CMK (cell line): ENCODE measurements at places on chromosomes 2 and 18.

GRCh38 chr18:74731097-74731496 lies 133.4 kb downstream of the ZNF407 start:
- DNase-seq: no peak

- DNase-seq: no peak
Observed at GRCh38 chr2:189661957-189662321, 680 bp downstream of the ASNSD1 start.

DNA sequence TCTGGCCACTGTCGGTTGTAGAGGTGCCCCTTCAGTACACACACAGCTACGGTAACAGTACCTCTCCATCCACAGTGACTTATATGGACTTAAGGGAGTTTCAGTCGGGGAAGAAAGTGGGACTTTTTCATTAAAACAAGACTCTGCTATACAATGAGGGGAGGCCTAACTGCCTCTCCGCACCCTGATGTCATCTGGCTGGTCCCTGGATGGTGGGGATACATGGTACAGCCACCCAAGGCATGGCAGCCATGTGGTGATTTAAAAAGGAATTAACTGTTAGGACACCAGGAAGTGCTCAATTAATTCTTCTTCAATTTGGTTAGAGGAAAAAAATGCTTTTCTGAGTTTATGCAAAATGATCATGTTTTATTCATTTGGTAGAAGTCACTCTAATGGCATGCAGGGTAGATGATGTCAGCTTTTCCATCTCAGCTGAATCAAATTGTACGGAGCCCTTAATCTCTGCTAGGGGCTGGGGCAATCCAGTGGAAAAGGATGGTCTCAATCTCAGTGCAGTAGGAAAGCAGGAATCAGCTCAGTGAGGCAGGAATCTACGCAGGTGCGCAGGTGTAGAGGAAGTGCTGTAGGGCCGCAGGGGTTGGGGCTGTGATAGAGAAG lies 243.9 kb downstream of the PRKCE start:
- DNase-seq: no peak

GRCh38 chr2:150097901-150098531 lies 389.5 kb downstream of the RND3 start:
- no peak for DNase-seq

DNA sequence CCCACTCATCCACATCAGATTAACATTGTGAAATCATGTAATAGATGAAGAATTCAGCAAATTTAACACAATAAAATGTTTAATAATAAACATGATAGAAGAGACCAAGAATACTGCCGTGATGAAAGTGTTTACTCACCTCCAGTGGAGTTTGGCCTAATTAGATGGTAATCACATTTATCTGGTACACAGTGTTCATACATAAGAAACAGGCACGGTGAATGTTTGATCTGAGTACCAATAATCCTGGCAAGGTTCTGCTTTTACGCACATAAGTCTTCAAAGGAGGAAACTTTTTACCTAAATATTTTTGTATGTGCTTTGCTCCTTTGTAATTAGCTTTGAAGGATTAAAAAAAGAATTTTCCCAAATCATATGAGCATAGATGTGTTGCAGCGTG lies 122.5 kb downstream of the IRS1 start:
- no peak for DNase-seq

- no peak for DNase-seq
Observed at GRCh38 chr18:47244086-47244485, 7.4 kb downstream of the SKOR2 start.

GRCh38 chr2:110657724-110658305 lies 20.0 kb downstream of the BUB1 start:
- DNase-seq: no peak

- DNase-seq: no peak
Observed at GRCh38 chr2:64913357-64913869, 75.8 kb upstream of the SLC1A4 start.

- DNase-seq: no peak
Observed at GRCh38 chr2:168751104-168751740, 51.2 kb upstream of the NOSTRIN start.

DNA sequence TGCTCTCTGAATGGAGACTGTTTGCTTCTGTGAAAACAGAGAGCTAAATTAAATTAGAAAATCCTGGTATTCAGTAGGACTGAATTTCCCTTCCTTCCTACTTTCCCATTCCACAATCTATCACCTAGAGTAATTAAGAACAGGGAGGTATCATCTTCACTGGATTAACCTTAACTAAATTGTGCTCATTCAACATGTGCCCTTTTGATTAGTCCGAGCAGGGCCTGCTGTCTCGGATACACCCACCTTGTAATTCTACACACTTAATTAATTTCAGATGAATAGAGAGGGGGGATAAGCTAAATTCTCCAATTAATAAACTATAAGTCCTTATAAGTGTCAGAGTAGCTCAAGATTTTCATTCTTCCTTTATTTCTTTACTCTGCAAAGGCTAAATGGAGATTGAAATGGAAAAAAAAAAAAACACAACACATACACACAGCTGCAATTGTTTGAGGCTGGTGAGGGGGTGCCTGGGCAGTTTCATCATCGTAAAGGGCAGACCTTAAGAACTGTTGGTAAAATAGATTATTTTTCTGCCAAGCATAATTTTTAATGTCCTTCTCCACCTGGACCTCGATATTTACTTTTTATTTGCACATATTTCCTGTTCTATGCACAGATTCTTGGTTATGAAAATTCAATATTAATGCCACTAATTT lies 157.1 kb upstream of the SIX2 start:
- DNase-seq: no peak

DNA sequence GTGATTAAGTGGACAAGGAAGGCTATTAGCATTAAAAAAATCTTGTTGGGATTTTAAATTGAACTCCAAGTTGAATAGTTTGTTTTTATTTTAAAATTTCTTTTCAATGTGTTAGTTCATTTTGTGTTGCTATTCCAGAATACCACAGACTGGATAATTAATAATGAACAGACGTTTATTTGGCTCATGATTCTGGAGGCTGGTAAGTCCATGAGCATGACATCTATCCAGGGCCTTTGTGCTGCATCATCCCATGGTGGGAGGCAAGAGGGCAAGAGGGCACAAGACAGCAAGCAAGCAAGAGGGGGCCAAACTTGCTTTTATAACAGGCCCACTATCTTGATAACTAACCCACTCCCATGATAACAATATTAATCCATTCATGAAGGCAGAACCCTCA lies 22.5 kb downstream of the CCDC85A start:
- no peak for DNase-seq

GRCh38 chr2:67259556-67260342 lies 137.4 kb upstream of the ETAA1 start:
- DNase-seq: no peak

DNA sequence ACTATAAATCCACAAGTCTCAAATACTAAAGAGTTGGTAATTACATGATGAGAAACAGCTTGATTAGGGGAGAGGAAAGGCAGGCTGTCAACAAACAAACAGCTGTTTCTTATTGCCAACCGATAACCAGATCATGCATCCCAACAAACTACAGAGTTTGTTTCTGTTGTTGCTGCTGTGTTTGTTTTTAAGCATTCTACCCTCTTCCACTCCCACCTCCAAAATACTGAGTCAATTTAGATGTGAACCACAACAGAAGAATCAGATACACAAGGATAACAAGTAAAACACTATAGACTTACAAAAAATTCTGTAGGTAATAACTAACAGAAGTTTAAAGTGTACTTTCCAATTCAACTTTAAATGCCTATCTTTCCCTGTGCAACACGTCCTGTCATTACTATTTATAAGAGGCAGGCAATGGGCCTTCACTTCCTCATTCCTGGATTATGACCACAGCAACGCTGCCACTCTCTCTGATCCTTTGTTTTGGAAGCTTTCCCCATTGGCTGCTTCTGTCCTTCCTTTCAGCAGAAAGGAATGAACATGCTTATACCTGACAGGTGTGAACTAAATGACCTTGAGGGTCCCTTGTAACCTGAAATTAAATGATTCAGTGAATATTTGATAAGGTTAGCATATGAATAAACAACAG lies 152.0 kb downstream of the SRBD1 start:
- DNase-seq: no peak

- DNase-seq: no peak
Observed at GRCh38 chr2:237427769-237428506, 14.0 kb upstream of the COL6A3 start.

GRCh38 chr18:33957707-33958106 lies 267.0 kb downstream of the NOL4 start:
- no peak for DNase-seq

GRCh38 chr2:174681099-174682006 lies 82.9 kb downstream of the CHRNA1 start:
- DNase-seq: no peak

- no peak for DNase-seq
Observed at GRCh38 chr2:145140658-145141057, 620.7 kb upstream of the ZEB2 start.

- DNase-seq: no peak
Observed at GRCh38 chr2:100766806-100767205, 53.1 kb upstream of the NPAS2 start.

- DNase-seq: no peak
Observed at GRCh38 chr2:69721022-69721421, 20.9 kb upstream of the ANXA4 start.

DNA sequence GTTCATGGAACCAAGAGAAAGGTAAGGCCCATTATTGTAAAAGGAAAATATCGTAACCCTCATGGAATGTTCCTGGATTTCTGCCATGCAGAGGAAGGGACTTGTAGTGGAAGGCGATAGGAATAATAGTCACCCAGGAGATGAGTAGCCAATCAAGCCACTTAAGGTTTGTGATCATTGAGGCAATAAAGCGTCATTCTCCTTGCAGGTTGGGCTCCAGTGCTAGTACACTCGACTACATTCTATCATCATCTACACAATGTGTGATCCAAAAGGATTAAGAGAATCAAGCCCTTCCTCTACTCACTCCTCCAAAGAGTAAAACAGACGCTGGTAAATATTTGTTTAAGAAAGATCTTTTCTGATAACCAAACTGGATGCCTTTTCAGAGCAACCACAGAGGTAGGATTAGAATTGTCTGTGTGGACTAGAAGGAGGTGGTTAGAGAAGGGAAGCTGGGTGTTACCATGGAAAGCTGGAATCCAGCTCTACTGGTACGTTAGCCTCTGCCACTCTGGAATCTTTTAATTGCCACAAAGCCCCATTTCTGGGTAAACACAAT lies 245.7 kb downstream of the IKZF2 start:
- no peak for DNase-seq

GRCh38 chr2:64233376-64233922 lies 89.2 kb upstream of the PELI1 start:
- no peak for DNase-seq

DNA sequence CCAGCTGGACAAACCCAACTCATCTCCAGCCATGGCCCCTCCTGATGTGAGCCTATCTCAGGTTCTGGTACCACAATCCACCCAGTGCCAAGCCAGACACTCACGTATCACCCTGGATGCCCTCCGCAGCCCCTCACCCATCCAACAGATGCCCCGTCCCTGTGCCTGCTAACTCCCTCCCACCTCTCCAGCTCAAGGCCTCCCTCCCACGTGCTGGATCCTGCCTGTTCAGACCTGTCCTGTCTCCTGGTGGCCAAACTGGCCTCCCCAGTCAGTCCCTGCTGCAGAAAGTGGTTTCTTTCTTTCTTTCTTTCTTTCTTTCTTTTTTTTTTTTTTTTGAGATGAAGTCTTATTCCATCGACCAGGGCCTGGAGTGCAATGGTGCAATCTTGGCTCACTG lies 86.2 kb downstream of the RRM2 start:
- no peak for DNase-seq
